H9 (cell line): ENCODE measurements at places on chromosomes 1 and 21. TPM values are rescaled to one million over a fixed set of nuclear protein-coding genes. Genes with fewer than 3 reads are reported as not detected.

DNA sequence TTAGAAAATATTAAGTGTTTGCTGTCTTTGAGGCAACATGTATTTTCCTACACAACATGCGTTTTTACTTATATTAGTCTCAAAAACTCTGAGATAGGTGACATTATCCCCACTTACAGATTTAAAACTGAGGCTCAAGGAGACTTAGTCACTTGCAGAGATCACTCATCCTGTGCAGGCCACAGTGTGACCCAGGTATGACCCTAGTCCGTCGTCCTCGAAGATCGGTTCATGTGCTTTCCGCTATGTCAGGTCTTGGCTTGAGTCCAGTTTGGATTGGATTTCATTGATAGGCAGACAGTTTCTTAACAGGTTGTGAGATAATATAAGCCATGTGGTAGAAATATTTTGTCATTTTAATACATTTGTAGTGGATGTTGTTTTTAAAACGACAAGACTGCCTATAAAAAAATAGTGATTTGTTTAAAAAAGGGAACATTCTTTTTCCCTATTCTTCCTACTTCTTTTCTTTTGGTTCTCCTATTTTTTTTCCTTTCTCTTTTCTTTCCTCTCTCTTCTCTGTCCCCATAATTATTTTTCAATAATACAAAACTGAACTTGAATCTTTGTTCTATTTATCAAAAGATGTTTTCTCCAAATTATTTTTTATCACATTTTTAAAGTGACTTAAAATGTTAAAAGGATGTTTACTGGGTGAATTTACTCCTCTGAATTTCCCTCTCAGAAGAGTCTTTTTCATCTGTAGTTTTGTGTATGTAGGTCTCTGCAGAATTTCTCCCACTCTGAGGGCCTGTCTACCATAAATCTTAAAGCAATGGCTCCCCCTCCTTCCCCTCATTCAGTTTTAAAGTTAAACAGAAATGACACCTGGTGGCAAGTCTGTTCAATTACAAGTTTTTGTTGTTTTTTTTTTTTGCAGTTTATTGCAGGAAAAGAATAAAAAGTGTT is 81.8 kb downstream of the PHTF1 start:
- DNase-seq = no peak
- no peaks in the 10 kb centered on the region for H3K4me1 ChIP-seq
- no peak overlapping the region for H3K27ac ChIP-seq
- H3K27me3 ChIP-seq = no peaks in the 10 kb centered on the region
- H3K4me3 ChIP-seq = no peak overlapping the region

MEX3A gene
- total RNA-seq = 64.6 and 68.0 TPM in 2 replicates

- no peaks in the 10 kb centered on the region for H3K36me3 ChIP-seq
- DNase-seq = no peak
- H3K4me1 ChIP-seq = no peaks in the 10 kb centered on the region
- H3K4me3 ChIP-seq = no peak overlapping the region
- H3K27ac ChIP-seq = no peak overlapping the region
- H3K27me3 ChIP-seq = no peaks in the 10 kb centered on the region
Observed at GRCh38 chr1:15476927-15477326, 1.0 kb downstream of the CELA2B start.

DNA sequence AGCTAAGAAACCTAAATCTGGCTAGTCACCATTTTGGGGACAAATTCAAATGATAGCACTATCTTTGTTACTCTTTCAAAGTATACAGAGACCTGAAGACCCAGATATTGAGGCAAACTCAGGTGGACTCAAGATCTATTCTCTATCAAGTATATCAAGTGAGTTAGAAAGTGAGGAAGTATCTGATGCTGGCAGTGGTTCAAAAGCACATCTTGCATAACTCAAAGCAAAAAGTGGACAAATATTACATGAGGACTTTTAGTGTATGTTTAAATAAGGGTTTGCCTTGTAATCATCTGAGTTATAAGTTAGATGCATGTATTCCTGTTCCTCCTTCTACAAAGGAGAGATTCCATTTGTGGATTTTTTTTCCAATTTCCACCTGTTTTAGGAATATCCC is 338.4 kb downstream of the DISC1 start:
- no peak overlapping the region for H3K4me3 ChIP-seq
- H3K36me3 ChIP-seq = no peaks in the 10 kb centered on the region
- H3K4me1 ChIP-seq = peaks cover 2% of the 10 kb centered on the region; the same call in 1 of the 2 replicates
- H3K27me3 ChIP-seq = no peaks in the 10 kb centered on the region
- no peak for DNase-seq
